ENCODE measurements at places on chromosomes 16 and 17. TPM values are rescaled to one million over a fixed set of nuclear protein-coding genes. Genes with fewer than 3 reads are reported as not detected.

GRCh38 chr16:54006693-54007092 is 279.9 kb downstream of the IRX3 start:
- no peak for DNase-seq
- peaks cover 2% of the 10 kb centered on the region for H3K36me3 ChIP-seq
- no peak overlapping the region for H3K27ac ChIP-seq
- H3K4me1 ChIP-seq: no peaks in the 10 kb centered on the region
- H3K27me3 ChIP-seq: no peaks in the 10 kb centered on the region

GRCh38 chr16:2149630-2150417 is 1.4 kb downstream of the RAB26 start:
- H3K4me3 ChIP-seq: no peak overlapping the region
- H3K27ac ChIP-seq: peak overlapping the region; percentile 41
- no peak for DNase-seq
- no peaks in the 10 kb centered on the region for H3K36me3 ChIP-seq
- H3K27me3 ChIP-seq: no peaks in the 10 kb centered on the region

Gene PLLP
- polyA plus RNA-seq: 56.9 TPM

Gene TRPV2
- polyA plus RNA-seq: 3.8 TPM

Gene MYH3
- 16.2 TPM for polyA plus RNA-seq

DNA sequence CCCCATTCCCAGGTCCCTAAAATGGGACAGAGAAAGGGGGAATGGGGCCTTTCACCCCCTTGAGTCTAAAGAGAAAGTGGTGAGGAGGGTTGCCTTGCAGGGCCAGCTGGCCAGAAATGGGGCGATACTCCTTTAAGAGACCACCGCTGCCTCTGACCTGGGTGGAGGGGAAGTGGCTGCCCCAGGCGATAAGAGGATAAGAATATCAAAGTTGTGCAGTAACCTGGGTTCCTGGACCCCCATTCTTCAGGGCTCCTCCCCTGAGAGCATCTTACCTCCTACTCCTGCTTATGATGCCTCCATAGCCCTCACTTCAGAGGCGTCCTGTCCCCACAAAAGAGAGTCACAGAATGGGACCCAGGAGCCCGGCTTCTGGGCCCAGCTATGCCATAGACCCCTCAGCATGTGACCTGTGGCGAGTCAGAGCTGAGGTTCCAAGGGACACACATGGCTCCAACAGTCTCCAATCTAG is 5.2 kb upstream of the TSPOAP1 start:
- peaks cover 26% of the 10 kb centered on the region for H3K4me1 ChIP-seq
- no peak for DNase-seq
- no peak overlapping the region for H3K4me3 ChIP-seq
- no peaks in the 10 kb centered on the region for H3K36me3 ChIP-seq

DNA sequence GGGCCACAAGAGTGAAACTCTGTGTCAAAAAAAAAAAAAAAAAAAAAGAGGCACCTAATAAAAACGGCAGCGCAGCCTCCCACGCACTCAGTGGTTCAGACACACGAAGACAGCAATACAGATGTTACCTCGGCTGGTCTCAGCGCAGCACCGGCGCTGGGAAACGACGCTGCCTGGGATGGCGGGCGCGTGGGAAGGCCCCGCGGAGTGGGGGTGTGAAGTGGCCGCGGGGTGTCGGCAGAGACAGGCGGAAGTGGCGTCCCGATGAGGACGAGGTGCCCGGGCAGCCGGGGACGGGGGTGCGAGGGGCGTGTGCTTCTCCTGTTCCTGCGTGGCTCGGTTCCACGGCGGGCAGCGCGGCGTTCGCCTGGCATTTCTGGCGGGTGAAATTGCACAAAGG is 179.4 kb downstream of the BANP start:
- H3K27ac ChIP-seq: no peak overlapping the region
- H3K4me1 ChIP-seq: no peaks in the 10 kb centered on the region
- H3K27me3 ChIP-seq: no peaks in the 10 kb centered on the region
- no peaks in the 10 kb centered on the region for H3K36me3 ChIP-seq
- no peak for DNase-seq
- no peak overlapping the region for H3K4me3 ChIP-seq

Gene ALOXE3
- polyA plus RNA-seq: 1.6 TPM

Measured in small intestine (tissue), 16 donors.